NCI-H1694 treated with DMSO at 0.1 percent for 48 hours (cell line): ENCODE measurements at places on chromosomes 6 and 20.

DNA sequence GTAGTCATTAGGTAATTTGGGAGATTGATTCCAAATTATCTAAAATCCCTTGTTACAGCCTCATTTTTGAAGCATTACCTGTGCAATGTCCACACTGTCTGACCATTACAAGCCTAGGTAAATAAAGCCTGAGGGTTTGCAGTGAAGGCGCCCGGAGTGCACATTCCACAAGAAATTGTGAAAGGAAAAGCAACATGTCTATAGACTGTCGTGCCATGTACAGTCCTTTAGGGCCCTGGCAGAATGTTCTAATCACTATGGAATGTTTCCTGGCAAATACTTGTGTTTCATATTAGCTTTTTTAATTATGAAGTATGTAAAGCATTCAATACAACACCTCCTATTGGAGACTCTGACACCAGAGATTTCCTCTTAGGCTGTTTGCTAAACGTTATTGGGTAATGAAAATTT is 28.9 kb downstream of the PREP start:
- DNase-seq, result no peak

DNA sequence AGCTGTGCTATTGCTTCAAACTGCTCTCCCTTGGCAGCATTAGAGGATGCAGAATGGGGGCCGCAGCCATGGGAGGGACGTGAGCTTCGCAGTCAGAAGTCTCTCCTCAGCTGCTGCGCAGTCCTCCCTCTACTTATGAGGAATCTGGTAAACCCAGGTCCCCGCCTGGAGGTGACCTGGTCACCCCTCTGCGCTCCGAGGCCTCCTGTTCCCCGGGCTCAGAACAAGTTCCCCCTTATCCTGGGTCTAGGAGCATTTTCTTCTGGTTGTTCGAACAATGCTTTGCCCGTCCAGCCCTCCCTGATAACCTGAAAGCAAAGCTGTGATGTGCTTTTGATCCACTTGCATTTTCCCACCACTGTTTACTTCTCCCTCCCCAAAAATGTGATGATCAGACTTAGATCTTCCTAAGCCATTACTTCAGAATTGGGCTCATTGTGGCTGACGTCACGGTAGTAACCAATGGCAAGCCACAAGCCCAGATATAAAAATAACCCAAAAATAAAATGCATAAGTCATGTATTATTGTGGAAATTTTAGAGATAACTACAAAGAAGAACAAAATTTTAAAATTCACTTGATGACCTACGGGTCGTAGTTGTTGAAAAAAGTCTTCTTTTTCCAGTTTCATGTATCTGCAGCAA is 80.7 kb downstream of the SERAC1 start:
- no peak for DNase-seq

- no peak for DNase-seq
These were observed 115.2 kb upstream of the RUNX2 start for GRCh38 chr6:45212976-45213375.

DNA sequence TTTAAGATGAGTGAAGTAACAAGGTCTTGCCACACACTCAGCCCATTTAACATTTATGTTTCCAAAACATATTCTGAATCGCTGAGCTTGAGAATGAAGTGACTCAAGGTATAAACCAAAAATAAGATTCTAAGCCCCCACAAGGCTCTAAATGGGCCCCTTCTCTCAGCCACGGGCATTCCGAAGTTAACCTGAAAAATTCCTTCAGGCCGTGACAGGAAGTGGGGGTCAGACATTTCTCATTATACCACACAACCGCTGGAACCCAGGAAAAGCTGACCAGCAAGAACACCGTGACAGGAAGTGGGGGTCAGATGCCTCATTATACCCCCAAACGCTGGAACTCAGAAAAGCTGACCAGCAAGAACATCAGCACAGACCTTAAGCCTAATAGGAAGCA is 247.9 kb downstream of the ERMARD start:
- DNase-seq, result no peak
